IPS DF 6.9 (cell line): ENCODE measurements at places on chromosomes 12 and 14.

GRCh38 chr12:31710021-31710818 is 18.6 kb downstream of the AMN1 start:
- no peak for DNase-seq

GRCh38 chr12:72989458-72989947 is 717.3 kb downstream of the TRHDE start:
- no peak for DNase-seq

- no peak for DNase-seq
These were observed 360.4 kb upstream of the GARIN6 start for GRCh38 chr12:99287136-99287535.

DNA sequence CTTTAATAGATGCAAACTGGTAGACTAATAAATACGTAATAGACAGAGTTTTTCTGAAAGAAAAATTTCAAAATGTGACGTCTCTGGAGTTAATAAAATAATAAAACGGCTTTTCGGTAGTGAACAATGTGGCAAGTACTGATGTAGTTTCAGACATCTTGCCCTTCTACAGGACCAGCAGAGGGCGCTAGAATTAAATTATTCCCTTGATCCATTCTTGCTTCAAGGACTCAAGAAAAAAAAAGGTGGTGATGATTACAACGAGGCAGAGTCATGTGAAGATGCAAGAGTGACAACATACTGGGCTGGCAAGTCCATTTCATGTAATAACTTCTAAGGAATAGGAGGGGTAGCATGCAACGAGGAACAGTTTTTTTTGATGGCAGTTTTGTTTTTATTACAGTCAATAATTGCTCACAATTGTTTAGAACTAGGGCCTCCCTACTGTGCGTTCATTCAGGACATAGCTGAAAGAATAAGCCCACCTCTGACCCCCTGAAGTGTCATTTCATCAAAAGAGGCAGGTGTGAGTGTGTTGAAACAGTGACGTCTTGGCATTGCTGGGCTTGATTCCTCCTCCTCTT is 101.0 kb upstream of the GZMB start:
- DNase-seq = peak; percentile 39

DNA sequence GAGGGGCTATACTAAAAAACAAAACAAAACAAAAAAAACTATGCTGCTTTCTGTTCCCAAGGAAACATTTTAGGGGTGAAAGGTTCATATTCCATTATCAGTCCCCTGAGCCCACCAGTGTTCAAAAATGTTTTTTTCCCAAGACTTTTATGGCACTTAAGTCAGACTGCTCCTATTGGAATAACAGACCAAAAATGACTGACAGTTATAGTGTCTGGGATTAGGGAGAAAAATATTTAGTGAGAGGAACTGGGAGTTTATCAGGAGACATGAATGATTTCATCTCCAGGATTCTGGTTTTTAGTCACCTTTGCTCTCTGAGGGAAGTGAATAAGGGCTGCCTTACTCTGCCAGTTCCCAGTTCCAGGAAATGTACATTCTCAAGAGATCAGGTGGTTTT is 68.0 kb downstream of the PDE3A start:
- DNase-seq = no peak

- DNase-seq = no peak
These were observed 83.5 kb downstream of the INSM2 start for GRCh38 chr14:35617500-35617899.

GRCh38 chr12:109309381-109310246 is 530 bp upstream of the FOXN4 start:
- DNase-seq = no peak

- DNase-seq = no peak
These were observed 47.9 kb downstream of the ASCL4 start for GRCh38 chr12:107822356-107822755.

- no peak for DNase-seq
These were observed 86.7 kb downstream of the BCL2L14 start for GRCh38 chr12:12157424-12157823.

DNA sequence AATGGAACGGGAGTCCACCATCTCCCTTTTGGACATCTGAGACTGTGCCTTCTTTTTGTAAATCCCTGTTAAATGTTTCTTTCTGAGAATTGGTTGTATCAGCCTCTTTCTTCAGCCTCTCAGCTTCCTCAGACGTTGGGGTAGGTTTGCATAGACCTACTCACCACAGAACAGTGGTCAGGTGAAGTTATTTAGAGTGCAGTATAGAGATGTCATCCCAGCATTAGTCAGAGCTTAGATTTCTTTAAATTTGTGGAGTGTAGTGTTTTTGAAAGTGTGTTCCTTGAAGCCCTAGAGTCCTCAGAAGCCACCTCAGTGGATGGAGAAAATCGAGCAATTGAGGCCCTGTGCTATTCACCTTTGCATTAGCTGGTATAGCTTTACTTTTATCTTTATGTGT is 8.9 kb upstream of the EEA1 start:
- DNase-seq = no peak

DNA sequence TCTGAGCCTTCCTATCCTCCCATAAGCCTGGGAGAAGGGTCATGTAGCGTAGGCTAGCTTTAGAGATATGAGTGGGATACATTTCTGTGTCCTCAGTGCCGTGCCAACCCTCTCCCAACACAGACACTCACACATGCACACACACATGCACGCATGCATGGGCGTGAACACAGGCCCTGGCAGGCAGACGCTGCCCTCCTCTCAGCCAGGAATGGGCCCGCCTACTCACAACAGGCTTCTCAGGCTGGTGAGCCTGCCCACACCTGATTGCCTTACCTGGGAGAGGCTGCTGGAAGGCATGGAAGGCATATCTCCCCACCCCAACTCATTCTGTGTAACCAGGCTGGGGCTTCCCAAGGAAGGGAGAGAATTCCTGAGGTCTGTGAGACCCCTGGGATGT is 12.8 kb upstream of the ACVR1B start:
- DNase-seq = no peak

DNA sequence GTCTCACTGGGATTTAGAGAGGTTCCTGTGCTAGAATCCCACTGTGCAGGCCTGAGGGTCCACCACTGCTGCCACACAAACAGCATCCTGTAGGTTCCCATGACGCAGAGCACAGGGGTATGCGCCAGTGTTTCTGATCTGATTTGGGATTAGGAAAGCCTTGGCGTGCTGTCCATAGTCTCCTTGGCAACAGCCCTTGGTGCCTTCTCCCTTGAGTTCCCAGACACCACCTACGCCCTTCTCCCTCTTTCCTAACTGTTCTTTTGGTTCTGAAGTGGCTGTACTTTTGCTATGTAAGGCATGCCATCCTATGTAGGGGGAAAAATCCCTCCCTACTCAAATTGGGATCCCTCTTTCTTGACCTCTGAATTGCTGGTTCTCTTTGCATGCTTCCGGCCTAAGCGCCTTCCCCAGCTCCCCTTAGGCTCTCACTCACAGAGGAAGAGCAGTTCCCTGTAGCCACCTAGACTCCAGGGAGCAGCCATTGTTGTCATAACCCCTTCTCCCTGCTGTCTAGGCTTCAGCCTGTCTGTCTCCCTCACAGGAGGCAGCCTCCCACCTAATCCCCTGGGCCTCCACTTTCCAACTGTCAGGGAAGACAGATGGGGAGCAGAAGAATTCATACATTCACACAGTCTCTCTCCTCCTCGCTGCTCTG is 14.8 kb upstream of the RIC8B start:
- no peak for DNase-seq

DNA sequence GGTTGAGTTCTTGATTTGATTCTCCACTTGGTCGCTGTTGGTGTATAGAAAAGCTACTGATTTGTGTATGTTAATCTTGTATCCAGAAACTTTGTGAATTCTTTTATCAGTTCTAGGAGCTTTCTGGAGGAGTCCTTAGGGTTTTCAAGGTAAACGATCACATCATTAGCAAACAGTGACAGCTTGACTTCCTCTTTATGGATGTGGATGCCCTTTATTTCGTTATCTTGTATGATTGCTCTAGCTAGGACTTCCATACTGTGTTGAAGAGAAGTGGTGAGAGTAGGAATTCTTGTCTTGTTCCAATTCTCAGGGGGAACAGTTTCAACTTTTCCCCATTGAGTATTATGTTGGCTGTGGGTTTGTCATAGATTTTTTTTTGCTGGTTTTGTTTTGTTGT is 12.4 kb downstream of the MTRFR start:
- no peak for DNase-seq

GRCh38 chr14:52443506-52443905 is 108.8 kb downstream of the TXNDC16 start:
- DNase-seq = no peak

DNA sequence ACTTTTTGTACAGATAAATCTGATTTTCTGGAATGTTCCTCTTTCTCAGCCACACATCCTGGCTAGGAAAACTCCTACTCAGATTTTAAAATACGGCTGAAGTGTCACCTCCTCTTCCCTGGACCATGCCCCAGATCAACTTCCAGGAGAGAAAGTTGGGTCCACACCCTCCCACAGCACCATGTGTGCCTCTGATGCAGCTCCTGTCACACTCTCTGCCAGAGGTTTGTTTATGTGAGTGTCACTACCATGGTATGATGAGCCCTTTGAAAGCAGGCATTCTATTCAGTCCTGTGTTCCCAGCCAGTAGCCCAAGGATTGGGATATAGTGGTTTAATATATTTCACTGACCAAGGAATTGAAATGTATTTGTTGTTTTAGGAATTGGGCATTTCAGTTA is 287.2 kb upstream of the ATP2B1 start:
- DNase-seq = no peak

GRCh38 chr12:86230516-86231146 is 25.6 kb downstream of the MGAT4C start:
- DNase-seq = no peak

DNA sequence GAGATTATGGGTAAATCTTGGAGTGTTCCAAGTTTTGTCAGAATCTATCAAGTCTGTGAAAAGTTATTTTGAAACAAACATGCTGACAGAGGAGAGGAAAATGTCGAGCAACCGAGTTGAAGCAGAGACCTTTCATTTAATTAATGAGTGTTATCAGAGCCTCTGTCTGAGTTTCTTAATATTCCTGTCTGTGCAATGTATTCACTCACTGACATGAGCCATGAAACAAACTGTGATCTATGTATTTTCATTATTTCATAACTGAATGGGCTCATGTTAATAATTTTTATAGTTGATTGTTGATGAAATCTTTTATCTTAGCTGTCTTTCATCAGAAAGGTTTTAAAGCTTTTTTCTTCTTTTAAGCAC is 144.2 kb upstream of the FAR2 start:
- no peak for DNase-seq

DNA sequence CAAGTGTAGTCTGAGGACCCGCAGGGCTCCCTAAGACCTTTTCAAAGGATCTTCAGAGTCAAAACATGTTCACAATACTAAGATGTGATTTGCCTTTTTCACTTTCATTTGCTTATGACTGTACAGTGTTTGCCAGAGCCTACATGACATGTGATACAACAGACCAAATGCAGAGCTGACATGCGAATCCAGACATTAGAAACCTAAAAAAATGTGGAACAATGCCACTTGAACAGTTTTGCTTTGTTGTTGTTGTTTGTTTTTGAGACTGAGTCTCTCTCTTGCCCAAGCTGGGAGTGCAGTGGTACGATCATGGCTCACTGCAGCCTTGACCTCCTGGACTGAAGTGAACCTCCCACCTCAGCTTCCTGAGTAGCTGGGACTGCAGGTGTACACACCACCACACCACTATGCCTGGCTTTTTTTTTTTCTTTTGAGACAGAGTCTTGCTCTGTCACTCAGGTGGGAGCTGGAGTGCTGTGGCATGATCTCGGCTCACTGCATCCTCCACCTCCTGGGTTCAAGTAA is 5.3 kb upstream of the RAB35 start:
- DNase-seq = no peak
